Anterior cingulate cortex (tissue), 58 donors: ENCODE measurements at places on chromosomes 12 and 14.

DNA sequence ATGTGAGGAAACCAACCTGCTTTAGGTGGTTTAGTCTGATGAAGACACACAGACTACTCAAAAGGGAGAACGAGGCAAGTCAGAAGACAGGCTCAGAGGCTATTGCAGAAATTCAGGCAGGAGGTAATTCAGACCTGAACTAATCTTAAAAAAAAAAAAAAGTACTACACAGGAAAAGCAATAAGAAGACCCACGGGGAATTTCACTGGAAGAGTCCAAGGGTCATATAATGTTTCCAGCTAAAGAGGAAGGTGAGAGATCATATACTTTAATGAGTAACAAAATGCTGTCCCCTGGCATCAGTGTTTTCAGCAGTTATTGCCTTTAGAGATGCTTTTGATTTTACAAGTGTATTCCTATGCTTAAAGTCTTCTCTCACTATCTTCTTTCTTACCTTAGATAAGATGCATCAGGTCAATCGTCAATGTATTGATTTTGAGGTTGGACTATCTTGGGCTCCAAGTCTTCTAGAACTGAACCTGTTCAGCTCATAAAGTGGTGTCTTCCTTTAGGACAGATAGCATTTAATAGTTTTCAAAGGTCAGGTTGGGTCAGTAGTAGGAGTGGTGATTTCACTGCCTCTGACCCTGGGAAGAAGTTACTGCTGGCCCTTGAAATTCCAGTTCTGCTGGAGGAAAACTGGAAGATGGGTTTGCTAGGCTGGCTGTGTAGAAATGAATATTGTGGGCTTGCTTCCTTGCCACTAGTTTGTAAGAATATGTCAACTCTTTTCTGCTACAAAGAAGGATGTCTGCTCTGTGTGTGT is 60.0 kb downstream of the FAR2 start:
- no peak for DNase-seq

DNA sequence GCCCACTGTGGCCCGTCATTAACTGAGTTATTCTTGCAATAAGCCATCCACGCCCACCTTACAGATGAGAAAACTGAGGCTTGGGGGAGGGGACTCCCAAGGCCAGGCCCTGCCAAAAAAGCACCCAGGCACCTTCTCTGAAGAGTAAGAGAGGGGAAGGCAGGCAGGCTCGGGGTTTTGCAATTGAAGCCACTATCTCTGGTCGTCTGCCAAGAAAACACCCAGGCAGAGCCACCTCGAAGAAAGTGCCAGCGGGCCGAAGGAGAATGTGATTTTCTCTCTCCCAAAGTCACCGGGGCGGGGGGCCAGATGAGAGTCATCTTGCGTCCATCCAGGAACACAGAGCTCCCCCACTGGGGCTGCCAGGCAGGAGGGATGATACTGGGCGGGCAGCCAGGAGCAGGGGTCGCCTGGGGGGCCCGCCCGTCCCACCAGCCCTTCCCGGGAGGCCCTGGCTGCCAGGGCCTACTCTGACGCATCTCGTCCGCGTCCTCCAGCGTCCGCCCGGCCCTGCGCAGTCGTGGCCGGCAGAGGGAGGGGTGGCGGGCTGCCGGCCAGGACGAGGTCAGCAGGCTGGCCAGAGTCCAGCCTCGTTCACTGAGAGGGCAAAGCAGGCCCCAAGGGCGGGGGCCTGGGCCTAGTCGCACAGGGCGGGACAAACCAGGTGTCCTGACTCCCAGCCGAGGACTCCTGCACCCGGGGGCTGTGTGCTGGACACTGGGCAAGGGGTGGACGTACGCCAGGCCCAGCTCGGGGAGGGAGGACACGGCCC is 74.3 kb downstream of the RFLNA start:
- peak; percentile 77 for DNase-seq

- DNase-seq: no peak
Observed at GRCh38 chr14:77372304-77372841, 4.5 kb downstream of the TMED8 start.

- no peak for DNase-seq
Observed at GRCh38 chr12:108704527-108704926, 26.8 kb downstream of the CORO1C start.

- no peak for DNase-seq
Observed at GRCh38 chr12:9793779-9794395, 33.2 kb upstream of the CD69 start.

- DNase-seq: no peak
Observed at GRCh38 chr14:49688701-49689030, 652 bp upstream of the POLE2 start.

- no peak for DNase-seq
Observed at GRCh38 chr12:68932128-68932960, 627 bp downstream of the CPM start.

DNA sequence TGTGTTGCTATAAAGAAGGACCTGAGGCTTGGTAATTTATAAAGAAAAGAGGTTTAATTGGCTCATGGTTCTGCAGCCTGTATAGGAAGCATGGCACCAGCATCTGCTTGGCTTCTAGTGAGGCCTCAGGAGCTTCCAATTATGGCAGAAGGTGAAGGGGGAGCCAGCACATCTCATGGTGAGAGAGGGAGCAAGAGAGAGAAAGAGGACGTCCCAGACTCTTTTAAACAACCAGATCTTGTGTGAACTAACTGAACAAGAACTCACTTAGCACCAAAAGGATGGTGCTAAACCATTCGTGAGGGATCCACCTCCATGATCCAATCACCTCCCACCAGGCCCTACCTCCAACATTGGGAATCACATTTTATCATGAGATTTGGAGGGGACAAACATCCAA is 6.1 kb upstream of the SNAPC1 start:
- no peak for DNase-seq

DNA sequence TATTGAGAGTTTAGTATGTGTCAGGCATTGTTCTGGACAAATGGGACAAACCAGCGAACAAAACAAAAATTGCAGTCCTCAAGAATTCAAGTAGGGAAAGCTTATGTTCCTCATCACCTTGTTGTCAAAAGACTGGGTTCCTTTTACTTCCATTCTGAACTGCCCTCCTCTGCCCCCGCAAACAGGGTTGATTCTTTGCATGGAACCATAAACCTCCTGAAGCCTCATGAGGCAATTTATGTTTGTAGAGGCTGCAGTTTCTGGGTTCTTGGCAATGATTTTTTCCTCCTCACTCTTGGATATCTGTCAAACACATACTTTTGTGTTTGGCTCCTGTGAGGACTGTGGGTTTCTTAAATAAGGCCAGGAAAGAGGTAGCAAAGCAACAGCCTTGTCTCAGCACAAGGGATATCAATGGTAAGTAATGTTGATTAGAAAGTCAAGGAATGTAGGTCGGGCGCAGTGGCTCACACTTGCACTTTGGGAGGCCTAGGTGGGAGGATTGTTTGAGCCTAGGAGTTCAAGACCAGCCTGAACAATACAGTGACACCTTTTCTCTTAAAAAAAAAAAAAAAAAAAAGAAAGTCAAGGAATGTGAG is 13.9 kb downstream of the COPZ1 start:
- no peak for DNase-seq

- no peak for DNase-seq
Observed at GRCh38 chr12:124020514-124020949, 47.5 kb downstream of the ZNF664 start.

DNA sequence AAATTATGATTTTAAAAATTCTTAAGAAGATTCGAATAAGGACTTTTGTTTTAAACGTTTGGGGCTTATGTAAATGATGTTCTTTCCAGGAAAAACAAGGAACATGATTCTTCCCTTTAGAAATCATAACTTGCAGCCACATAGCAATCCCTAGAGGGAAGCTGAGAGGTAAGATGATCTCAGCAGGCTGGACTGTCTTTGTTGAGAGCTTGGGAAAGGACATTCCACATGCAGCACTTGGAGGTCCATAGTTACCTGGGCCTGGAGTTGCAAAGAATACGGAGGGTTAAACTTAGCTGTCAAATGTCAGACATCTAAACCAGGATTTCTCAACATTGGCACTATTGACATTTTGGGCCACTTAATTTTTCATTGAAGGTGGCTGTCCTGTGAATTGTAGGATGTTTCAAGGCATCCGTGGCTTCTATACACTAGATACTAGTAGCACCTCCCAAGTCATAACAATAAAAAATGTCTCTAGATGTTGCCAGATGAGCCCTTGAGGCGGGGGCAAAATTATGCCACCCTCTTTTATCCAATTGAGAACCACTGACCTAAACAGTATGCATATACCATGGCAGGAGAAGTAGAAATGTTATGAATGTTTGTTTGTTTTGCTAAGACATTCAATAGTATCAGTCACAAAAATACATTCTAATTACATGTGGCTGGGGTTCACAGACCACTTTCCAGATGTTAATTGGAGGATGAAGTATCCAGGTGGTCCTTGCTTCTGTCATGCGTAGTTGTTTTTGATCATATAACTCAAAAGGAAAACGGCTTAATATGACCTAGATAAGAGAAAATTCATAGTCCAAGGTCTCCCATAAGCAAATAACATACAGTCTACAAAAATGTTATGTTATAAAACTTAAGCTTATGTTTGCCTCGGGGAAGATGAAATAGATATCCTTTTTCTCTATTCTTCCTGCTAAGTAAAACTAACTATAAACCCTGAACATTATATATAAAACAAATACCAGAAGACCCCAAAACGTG is 30.5 kb downstream of the TTC6 start:
- DNase-seq: no peak

DNA sequence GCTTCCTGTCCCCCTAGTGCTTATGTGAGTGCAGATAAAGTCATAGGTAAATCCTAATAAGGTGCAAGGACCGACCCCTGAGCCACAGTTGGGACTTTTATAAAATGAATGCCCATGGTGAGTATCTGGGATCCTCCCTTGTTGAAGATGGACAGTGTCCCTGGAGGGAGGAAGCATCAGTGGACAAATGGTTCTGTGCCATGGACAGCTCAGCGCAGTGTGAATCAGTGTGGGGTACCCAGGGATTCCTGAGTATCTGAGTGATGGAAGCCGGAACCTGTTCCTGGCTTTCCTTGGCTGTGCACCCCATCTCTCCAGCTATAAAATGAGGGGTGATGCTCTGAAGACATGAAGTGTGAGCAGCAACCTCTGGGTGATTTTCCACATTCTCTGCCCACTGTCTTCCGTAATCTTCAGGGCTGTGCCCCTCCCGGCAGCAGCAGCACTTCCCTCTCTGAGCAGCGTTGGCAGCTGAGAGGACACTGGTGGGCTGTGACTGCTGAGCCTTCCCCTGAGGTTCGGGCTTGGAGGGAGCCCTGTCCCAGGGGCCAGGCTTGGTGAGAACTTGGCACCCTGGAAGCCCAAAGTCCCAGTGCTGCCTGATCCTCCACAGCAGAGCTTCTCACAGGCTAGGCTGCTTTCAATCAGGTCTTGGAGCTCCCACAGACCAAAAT is 25.0 kb downstream of the VCPKMT start:
- no peak for DNase-seq

DNA sequence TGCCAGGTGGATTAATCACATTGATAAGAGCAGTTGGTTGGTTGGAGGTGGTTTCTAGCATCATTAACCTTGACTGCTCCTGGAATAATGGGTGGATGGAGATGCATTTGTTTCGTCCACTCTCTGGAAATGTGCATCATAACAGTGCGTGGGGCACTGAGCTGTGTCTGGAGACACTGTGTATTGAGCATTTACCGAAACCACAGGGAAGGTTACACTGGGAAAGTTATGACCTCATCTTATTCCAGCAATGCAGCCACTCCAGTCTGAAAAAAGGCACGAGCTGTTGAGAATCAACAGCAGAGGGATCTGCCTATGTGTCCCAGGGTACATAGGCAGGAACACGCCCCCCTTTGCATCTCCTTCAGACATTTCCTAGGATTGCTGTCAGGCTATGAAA is 27.2 kb downstream of the RNFT2 start:
- DNase-seq: no peak

DNA sequence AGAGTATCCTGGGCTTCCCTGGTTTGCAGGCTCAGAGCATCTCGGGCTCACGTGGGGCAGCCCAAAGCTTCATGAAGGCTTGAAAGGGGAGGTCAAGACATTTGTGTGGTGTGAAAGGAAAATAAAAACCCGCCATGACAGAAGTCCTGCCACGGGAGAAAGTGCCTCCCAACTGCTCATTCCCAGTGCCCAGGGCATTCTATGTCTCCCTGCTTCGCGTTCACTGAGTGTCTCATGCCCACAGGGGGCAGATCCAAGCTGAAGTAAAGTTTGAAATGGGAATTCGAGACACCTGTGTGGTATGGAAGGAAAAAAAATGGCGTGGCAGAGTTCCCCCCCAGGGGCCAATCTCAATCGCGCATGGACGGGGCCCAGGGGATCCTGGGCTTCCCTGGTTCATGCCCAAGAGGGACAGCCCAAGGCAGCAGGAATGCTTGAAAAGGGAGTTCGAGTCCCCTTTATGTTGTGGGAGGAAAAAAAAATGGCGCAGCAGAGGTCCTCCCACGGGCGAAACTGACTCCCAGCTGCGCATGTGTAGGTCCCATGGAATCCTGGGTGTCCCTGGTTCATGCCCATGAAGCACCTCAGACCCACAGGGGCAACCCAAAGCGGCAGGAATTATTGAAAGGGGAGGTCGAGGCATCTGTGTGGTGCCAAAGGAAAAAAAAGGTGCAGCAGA is 576.7 kb downstream of the ALG10 start:
- DNase-seq: no peak

GRCh38 chr12:88111074-88111652 is 30.7 kb downstream of the CEP290 start:
- no peak for DNase-seq
